ENCODE measurements at places on chromosomes 12 and 14. TPM values are rescaled to one million over a fixed set of nuclear protein-coding genes. Genes with fewer than 3 reads are reported as not detected.

The DLK1 gene
- total RNA-seq: not detected

The WNT1 gene
- not detected for total RNA-seq

The DPY19L2 gene
- total RNA-seq: 1.3 TPM

- DNase-seq: no peak
Measured at GRCh38 chr14:96790706-96791105, 6.5 kb upstream of the VRK1 start.

- DNase-seq: no peak
Measured at GRCh38 chr14:53884601-53885000, 72.0 kb downstream of the BMP4 start.

DNA sequence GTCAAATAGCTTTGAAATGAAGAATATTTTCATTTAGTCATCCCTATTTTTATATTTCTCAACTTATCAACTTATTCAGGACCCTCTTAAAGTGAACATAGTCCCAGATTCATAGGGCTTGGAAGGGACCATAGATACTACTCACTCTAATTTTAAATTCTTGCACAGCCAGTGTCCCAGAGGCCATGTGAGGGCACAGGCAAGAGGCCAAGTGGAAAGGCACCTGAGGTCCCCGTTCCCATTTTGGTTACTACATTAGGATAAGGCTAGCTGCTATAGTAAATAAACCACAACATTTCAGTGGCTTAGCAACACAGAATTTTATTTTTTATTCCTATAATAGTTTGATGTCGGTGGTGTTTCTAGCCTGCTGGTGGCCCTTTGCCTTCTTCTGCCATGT is 227.8 kb downstream of the SPTSSA start:
- no peak for DNase-seq

DNA sequence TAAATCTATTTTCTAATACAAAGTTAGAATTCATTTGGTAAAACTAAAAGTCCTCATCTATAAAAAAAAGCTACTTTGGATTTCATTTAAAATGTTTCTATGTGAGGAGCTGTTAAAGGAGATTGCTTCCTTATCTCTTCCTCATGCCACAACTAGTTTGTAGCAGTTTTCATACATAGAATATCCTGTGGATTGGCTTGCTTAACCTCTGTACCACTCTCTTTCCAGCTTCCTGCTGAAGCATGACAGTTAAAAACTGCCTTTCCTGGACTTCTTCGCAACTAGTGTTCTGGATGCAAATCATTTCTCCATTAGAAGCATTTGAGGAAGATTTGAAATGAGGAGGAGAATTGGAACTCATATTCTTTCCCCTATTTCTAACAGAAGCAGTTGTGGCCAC is 49.6 kb downstream of the ST8SIA1 start:
- DNase-seq: no peak

- no peak for DNase-seq
Measured at GRCh38 chr14:103931422-103931821, 3.2 kb downstream of the TDRD9 start.

All from colonic mucosa (tissue), 4 donors.